ENCODE measurements at places on chromosomes 2 and 18.

DNA sequence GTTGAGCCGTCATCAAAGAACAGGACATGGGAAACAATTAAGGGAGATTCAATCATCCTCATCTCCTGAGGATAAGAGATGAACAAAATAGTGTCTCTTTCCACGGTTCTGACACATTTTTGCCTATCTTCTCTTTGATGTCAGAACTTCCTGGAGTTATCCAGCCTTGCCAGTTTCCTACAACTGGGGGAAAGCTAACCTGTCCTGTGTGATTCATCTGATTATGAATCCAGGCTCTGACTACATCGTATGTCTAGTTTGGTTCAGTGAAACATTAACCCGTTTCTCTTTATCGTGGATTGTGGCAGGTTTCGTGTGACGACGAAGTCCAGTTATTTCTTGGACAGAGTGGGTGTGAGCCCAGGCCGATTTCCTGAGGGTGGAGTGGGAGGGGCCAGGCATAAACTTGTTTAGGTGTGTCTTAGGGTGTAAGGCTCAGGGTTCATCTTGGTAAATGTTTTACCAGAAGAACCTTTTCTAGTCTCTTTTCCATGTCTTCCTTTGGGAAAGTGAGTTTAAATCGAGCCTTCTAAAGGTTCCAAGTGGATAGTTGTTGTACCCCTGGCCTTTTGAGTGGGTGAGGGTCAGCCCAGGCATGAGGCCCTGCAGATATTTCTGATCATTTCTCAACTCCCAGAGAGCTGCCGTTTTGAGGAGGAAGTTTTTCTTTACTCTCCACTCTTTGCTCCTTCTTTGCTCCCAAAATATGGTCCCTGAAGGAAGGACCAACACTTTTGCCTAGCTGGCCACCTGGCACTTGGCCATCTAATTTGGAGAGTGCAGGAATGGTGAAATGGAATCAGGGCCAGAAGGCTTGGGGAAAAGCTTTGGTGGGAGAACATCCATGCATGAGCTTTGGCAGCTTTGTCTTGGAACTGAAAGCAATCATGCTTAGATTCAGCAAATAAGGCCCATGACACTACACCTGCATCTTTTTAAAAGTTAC lies 50.4 kb upstream of the FZD5 start:
- no peak for DNase-seq

DNA sequence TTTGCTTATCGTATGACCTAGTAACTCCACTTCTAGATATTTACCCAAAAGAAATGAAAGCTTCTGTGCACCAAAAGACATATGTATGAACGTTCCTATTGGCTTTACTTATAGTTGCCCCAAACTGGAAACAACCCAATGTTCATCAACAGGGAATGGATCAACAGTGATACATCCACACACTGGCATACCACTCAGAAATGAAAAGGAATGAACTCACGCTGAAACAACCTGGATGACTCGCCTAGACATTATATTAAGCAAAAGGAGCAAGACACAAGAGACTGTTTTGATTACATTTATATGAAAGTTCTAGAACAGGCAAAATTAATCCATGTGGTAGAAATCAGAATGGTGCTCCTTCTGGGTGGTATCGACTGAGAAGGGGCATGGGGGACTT lies 18.9 kb downstream of the ADRA2B start:
- DNase-seq = no peak

- DNase-seq = no peak
Observed at GRCh38 chr18:36608107-36608506, 220.7 kb downstream of the TPGS2 start.

DNA sequence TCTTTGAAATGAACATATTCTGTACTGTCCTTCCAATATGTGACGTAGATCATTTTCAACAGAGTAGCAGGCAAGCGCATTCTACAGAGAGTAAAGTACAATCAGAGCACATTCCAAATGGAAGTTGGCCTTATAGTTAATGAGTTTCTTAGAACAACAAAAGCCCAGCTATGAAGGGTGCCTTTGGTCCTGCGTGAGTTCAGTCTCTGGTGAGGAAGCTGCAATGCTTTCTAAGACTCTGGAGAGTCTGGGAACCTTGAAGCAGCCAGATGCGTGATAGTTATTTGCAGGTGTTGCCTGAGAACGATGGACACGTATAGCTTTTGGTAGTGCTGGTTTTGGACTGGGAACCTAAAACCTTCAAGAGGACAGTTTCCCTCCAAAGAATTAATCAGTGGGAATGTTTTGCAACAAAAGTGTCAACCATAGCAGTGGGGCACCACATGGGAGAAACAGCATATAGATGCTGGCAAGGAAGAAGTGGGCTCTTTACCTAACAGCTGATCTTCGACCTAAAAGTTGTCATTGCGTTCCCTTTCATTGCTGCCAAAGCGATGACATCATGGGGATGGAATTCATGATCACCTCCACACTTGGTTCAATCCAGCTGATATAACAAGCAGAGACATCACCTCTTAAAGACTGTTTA lies 9.3 kb upstream of the SNORC start:
- no peak for DNase-seq

- DNase-seq = peak; percentile 52
Observed at GRCh38 chr2:156437272-156437930, 1.2 kb downstream of the GPD2 start.

- no peak for DNase-seq
Observed at GRCh38 chr18:6204476-6204875, 210.2 kb downstream of the L3MBTL4 start.

DNA sequence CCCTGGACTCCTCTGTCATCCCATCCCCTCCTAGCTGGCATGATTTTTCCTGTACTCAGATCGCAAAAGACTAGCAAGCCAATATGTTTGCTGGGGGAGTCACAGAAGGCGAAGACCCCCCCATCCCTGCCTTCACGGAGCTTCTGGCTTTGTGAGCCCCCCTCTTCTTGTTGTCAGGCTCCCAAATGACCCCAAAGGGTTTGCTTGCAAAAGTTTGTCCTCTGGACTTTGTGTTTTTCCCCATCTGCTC lies 169.9 kb downstream of the SMAD7 start:
- DNase-seq = no peak

DNA sequence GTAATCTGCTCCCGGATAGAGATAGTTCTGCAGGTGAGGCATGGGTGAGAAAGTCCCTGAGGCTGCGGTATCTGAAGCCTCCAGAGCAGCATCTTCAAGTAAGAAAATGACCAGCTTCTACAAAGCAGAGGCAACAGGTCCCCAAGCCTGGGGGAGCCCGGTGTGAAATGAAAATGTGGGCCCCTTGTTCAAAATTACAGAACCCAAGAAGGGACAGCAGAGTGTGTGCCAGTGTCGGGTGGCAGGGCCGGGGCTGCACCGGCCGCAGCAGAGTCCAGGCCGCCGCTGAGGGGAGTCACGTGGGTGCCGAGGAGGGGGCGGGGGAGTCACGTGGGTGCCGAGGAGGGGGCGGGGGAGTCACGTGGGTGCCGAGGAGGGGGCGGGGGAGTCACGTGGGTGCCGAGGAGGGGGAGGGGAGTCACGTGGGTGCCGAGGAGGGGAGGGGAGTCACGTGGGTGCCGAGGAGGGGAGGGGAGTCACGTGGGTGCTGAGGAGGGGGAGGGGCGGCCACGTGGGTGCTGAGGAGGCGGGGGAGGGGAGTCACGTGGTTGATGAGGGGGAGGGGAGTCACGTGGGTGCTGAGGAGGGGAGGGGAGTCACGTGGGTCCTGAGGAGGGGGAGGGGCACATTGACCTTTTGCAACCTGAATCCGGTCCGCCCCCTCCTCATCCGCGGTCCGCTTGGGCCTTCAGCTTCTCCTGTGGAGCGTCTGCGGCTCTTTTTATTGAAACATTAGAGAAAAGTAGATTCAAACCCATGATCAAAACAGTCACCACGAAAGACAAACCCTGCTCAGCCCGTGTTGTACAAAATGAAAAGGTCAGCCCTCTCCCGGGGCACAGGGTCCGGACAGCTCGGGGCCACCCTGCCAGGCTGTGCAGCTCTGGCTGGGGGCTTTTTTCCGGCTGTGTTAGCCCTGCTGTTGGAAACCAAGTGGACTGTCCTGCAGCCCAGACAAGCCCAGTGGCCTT lies 10.4 kb downstream of the COLEC11 start:
- peak; percentile 67 for DNase-seq

- no peak for DNase-seq
Observed at GRCh38 chr2:28449488-28450395, 46.1 kb upstream of the PLB1 start.

GRCh38 chr2:55923091-55923981 lies at the start of gene EFEMP1:
Gene EFEMP1 (minus strand): TSS chr2:55923782. CDS start chr2:55922440, 1,342 bp downstream.
- peak; percentile 80 for DNase-seq

DNA sequence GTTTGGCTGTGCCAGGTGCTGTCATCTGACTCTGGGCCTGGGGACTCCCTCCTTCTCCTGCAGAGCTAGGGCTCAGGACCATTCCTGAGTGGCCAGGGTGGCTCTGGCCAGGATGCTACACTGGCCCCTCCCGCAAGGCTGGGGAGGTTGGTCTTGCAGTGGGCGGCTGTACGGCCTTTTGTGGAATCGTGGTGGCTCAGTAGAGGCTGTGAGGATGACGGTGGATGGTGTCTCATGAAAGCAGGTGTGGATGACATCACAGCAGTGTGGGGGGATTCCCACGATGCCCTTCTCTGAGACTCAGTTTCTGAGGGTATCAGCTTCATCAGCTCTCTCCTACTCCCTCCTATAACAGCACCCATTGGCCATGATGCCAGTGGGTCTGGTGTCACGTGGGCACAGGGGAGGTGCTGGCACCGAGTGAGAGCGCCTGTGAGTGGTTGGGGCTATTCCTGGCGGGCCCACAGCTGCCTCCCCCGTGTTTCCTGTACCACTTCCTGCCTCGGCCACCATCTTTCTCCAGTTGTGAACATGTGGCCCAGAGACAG lies 144.2 kb upstream of the HDAC4 start:
- DNase-seq = no peak

DNA sequence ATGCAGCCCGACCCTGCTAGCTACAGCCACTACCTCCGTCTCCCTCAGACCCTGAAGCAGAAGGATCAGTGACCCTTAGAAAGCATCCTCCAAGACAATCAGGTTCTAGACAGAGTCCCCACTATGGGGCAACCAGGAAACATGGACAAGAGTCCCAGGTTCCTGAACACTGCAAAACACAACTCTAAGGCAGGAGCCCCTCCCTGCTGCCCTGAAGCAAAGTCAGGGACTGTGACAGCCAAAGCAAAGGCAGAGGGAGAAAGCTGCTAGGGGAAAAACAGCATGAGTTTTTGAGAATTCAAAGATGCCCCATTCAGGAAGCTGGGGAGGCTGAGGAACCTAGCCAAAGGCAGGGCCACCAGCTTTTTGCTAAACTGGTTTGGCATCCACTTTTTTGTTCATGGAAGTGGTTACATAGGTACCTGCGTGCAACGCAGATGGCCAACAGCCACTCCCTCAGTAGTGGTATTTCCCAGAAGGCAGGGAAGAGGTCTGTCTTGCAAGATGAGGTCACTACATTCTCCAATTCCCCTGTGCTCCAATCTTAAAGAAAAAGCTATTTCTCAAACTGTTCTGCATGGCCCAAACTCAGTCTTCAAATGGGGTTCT lies 33.2 kb downstream of the MYO5B start:
- no peak for DNase-seq

DNA sequence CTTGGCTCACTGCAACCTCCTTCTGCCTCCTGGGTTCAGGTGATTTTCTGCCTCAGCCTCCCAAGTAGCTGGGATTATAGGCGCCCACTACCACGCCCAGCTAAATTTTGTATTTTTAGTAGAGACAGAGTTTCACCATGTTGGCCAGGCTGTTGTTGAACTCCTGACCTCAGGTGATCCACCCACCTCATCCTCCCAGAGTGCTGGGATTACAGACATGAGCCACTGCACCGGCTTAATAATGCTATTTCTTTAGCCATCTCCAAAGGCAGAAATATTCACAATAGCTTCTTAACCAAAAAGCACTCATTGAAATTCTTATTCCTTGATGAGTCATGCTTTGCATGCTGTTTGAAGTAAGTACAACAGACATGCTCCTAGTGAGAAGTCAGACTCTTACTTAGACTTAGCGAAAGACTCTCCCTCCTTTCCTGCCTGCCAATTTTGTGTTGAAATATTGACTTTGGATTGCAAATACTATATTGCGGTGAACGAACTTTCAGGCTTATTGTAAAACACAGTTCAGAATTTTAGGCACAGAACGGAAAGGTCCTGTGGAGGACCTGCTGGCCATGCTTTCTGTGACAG lies 4.4 kb downstream of the ACTR3 start:
- DNase-seq = peak; percentile 96

GRCh38 chr2:9382604-9383235 lies 40.6 kb downstream of the ITGB1BP1 start:
- no peak for DNase-seq

- DNase-seq = no peak
Observed at GRCh38 chr2:197254776-197255530, 55.6 kb downstream of the ANKRD44 start.

DNA sequence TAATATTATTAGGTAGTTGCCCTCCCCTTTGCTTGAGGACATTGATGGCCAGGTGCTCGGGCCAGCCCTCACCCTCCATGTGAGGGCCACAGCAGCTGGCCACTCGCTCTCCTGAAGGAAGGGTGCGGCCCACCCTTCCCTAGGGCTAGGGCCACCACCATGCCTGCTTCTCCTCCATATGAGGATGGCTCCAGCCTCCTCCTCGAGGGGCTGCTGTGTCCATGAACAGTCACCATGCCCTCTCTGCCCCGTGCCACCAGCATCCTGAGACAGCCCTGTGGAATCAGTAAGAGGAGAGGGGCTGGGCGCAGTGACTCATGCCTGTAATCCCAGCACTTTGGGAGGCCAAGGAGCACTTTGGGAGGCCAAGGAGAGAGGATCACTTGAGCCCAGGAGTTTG lies 2.4 kb downstream of the GPR17 start:
- DNase-seq = no peak

- DNase-seq = no peak
Observed at GRCh38 chr2:110871637-110872036, 139.3 kb downstream of the ACOXL start.

- no peak for DNase-seq
Observed at GRCh38 chr2:86022661-86023365, 82.9 kb downstream of the POLR1A start.

- DNase-seq = no peak
Observed at GRCh38 chr2:20211860-20212458, 13.0 kb downstream of the SDC1 start.

DNA sequence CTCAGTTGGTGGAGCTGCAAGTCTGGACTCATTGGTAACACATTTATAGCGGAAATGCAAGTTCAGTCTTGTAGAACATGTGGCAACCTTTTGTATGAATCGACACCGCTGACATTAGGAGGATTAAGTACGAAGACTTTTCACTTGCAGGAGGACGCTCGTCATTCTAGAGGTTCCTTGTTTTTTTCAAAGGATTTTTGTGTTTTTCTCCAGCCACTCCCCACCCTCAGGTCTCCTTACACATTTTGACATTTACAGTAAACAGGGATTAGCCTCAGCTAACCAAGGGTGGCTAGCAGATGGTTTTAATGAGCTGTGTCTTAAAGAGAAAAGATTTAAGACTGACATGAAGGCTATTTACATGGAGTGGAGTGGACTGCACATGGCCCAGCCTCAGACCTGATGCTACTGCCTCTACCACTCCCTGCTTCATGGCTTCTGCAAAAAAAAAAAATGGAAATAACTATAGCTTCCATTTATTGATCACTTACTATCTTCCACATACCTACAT lies 173.8 kb downstream of the TRIB2 start:
- DNase-seq = no peak

DNA sequence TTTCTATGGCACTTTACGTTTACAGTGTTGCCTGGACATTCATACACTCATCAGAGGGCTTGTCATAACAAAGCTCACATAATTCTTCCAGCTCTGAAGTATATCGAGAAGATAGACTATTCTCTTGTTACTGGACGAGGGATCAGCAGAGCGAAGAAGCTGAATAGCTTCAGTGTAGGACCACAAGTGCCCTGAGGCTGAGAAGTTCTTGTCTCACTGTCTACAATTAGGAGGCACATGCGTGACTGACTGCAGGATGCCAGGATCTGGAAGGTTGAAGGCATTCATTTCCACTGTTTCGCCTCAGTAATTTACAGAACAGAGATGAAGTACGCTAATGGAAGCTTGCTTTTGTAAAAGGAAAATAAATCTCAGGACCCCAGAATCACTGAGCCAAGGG lies 9.6 kb downstream of the SH3YL1 start:
- peak; percentile 8 for DNase-seq
